Omental fat pad (tissue), 4 donors: ENCODE measurements at places on chromosomes 4 and X.

- no peak for DNase-seq
These were observed 19.5 kb downstream of the TMPRSS11E start for GRCh38 chr4:68466751-68467150.

GRCh38 chr4:86661006-86661405, 66.9 kb downstream of the PTPN13 start:
- DNase-seq: no peak

- DNase-seq: no peak
These were observed 4.8 kb downstream of the FRMPD3 start for GRCh38 chrX:107454302-107454701.

GRCh38 chr4:121016611-121017010, 55.7 kb downstream of the NDNF start:
- no peak for DNase-seq

DNA sequence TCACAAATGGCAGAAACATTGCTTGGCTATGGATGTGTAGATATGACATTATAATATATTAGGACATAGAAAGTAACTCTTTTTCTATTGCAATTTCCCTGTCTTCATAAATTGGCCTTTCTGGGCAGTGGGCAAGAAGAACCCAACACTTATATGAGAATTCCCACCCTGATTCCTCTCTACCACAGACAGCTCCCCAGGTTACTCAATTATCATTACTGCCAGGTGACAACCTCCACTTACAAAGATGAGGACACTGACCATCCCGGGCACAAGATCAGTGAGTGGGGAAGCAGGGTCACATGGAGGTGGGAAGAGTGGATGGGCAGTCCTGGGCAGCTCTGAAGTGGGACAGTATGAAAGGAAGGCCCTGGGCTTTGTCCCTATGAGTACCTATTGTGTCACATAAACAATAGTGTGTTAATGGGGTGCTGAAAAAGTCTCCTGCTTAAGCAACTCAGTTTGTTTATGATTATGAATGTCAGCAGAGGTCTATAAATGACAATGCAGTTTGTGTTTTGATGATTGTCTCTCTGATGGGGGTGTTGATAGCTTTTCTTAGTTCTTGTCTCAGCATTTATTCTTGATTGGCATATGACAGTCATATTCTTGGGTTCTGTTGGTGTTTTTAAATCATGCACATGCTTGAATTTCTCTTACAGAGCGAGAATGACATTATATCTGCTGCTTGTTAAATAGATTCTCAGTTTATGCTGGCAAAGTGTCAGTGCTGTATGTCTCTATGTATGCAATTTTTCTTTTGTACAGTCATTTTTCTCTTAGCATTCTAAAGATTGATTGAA, 99.9 kb downstream of the SLIT2 start:
- DNase-seq: no peak
